ENCODE measurements at places on chromosomes 6 and 20. TPM values are rescaled to one million over a fixed set of nuclear protein-coding genes. Genes with fewer than 3 reads are reported as not detected.

Gene CD93
- total RNA-seq, result 0.36 TPM

- DNase-seq, result no peak
Measured at GRCh38 chr6:24412294-24412693, 9.6 kb downstream of the MRS2 start.

DNA sequence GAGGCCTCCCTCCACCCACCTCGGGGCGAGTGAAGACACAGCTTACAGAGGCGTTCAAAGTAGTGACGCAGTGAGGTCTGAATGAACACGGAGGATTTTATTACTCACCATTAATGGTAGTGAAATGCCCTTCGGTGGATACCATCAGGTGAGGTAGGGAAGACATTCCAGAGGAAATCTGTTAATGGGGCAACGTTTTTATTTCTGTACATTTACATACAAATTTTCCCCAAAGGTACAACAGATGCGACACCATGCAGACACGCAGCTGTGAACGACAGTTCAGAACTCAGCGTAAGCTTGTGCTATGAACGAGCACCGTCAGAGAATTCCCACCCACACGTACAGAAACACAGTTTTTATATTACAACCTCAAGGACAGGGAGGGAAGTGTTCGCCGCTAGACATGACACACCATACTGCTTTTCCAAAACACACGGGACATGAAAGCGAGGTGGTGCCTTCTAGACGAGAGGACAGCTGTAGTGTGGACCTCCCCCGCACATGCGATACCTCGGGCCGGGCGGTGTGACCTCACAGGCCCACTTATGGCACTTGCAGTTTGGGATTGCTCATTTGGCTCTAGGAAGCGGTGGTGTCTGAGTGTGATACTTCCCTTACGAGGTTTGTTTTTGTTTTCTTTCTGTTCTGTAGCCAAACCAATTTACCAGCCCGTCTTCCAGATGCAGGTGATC, 10.7 kb downstream of the PSMG4 start:
- no peak for DNase-seq

DNA sequence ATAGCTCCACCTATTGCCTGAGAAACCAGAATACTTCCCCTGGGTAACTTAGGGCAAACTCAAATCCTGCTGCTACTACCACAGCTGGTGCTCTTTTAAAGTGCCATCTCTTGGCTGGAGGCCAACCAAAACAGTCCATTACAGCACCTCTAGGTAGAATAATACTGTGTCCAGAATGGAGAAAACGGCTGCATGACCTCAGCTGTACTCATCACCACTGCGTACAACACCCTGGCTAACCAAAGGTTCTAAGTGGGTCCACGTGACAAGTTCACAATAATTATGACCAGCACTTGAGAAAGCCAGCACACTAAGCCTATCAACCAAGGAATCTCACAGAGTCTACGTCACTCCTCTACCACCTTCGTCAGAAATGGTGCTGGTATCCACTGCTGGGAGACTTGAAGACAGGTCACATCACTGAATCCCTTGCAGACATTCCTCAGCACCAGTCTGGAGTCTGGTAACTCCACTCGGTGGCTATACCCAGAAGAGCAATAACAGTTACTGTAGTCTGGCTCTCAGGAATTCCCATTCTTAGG, 40.9 kb upstream of the PKIB start:
- no peak for DNase-seq

Gene BMP6
- 0.65 TPM for total RNA-seq

- no peak for DNase-seq
Measured at GRCh38 chr6:43243664-43244321, 512 bp downstream of the TTBK1 start.

Gene ZBTB46
- total RNA-seq, result 2.7 TPM

Gene COL10A1
- total RNA-seq, result not detected

DNA sequence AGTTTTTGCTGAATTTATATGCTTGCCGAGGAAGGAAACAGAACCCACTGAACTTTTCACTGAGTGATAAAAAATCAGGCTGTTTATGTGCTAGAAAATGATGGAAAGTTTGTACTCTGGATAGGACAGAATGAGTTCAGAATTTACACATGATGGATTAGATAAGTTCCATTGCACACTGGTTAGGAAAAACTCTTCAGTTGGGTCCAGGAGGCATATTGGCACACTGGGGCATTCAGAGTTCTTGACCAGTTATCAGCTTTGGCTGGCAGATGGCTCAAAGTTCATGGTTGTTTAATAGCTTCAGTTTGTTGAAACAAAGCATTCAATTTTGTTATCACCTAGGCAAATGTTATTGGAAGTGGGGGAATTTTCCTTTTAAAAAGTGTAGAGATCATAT, 613.3 kb upstream of the SYNCRIP start:
- no peak for DNase-seq

Gene MYCT1
- not detected for total RNA-seq

DNA sequence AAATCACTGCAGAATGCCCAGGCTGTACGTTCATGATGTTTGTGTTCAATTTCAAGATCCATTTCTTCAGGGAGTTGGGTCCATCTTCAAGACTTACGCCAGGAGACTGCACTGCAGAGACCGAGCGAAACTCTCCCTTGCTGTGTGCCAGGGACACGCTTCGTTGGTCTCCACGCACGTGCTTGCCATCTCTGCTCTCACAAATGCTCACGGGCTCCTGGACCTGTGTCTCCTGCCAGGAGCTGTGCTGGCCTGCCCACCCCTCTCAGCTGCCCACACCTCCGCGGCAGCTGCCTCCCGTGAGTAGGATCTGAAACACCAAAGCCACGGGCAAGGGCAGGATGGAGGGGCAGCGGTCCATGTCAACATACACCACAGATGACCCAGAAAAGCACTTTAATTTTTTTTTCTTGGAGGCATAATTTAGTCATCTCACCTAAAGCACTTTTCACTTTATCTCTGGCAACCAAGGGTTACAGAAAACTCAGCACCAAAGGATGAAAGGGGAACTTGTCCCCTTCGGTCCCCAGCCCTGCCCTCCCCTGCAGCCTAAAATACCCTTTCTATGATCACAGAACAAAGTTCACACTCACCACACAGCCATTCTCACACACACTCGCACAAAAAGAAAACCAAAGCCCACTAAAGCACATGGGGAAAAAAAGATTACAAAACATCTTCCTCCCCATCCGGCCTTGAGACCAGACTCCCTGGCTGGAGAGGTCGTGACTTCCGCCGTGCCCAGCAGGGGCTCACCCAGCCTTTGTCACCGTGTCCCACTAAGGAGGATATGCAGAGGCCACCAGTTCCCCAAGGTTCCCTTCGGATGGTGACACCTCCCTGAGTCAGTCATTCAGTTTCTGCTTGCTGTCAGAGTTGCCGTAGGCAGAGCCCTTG, 137.9 kb downstream of the AGPAT4 start:
- no peak for DNase-seq

GRCh38 chr20:46342451-46343347, 34.4 kb upstream of the CDH22 start:
- no peak for DNase-seq

Gene TCF15
- not detected for total RNA-seq

Gene THBS2
- not detected for total RNA-seq

Gene HLA-DQB1
- 2.5 TPM for total RNA-seq

Gene MAP1LC3A
- total RNA-seq, result 3.7 TPM

GRCh38 chr20:58710481-58711265, 18.1 kb downstream of the NPEPL1 start:
- DNase-seq, result no peak

Gene FOXQ1
- not detected for total RNA-seq

Gene HACE1
- 17.7 TPM for total RNA-seq

Gene CST11
- not detected for total RNA-seq

DNA sequence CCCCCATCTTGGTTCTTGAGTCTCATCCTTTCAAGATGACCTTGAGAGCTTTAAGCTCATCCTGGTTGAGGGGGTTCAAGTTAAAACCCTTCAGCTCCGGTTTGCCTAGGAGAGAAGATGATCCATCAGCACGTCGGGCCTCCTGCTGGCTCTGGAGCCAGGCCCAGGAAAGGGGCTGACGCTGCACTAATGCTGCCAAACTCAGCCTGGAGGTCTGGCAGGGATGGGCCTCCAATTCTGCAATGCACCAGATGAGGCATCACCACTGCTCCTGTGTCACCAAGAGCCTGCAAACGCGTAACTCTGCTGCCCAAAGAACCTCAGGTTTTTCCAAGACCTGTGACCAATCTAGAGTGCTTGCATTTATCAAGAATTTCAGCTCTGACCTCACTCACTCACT, 6.1 kb downstream of the PDRG1 start:
- no peak for DNase-seq

Gene ENPP4
- 6.9 TPM for total RNA-seq

DNA sequence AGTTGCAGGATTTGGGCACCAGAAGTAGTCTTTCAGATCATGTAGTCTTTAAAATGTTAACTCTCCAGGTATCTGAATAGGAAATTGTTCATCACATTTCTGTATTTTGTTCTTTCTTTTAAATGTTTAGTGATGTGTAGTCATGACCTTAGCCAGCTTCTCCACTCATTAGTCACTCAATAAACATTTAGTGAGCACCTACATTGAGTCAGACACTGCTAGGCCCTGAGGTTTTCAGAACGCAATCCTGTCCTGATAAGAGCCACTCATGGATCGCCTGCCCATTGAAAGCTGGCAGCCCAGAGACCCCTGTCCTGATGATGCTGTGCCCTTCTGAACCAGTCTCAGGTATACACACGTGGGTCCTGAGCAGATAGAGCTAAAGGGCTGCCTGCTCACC, 163.4 kb upstream of the HEY2 start:
- no peak for DNase-seq
